ENCODE measurements at places on chromosomes 11 and 22.

- DNase-seq: no peak
These were observed 5.6 kb downstream of the NECTIN1 start for GRCh38 chr11:119723243-119723951.

- no peak for DNase-seq
These were observed 162.6 kb downstream of the KIF18A start for GRCh38 chr11:27945348-27945747.

- peak; percentile 63 for DNase-seq
These were observed 34.7 kb downstream of the USP35 start for GRCh38 chr11:78223320-78223954.

- DNase-seq: no peak
These were observed 4.6 kb upstream of the CABP7 start for GRCh38 chr22:29715240-29715639.

- DNase-seq: no peak
These were observed 47.2 kb downstream of the BUD13 start for GRCh38 chr11:116725434-116726221.

DNA sequence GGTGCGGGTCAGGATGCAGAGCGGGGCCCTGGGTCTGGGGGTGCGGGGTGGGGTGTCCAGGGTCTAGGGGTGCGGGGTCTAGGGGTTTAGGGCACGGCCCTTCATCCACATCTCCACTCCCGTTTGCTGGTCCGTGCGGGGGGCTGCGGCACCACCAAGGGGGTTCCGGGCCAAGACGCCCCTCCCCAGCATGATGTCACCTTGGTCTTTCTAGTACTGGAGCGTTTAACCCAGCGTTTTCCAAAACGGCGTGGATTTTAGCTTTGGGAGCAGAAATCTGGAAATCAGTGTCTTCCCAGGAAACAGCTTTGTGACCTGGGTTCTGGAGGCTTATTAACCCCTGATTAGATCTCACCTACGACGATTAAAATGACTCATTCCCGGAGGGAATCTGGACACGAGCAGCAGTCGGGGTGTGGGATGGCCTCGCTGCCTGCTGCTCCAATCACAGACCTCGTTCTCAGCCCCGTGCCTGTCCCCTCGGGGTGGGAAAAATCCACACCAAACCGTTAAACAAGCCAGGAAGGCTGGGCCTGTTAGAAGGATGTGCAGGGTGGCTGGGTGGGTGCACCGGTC is 759 bp downstream of the AP2A2 start:
- DNase-seq: peak; percentile 58

DNA sequence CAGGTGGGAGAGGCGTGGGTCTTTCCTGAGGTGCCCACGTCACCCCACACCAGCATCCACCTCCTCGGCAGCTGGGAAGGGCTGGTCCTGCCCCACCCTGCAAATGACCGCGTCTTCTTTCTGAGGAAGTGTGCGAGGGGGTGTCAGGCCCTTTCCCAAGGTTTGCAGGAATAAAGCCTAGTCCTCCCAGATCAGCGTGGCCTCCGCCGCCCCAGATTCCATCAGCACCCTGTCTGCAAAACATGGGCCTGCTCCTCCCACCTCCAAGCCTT is 14.4 kb upstream of the SLC39A13 start:
- DNase-seq: peak; percentile 45

GRCh38 chr11:123976770-123977560 is 616 bp downstream of the OR10S1 start:
- no peak for DNase-seq

GRCh38 chr11:106553304-106553703 is 465.0 kb downstream of the GUCY1A2 start:
- no peak for DNase-seq

DNA sequence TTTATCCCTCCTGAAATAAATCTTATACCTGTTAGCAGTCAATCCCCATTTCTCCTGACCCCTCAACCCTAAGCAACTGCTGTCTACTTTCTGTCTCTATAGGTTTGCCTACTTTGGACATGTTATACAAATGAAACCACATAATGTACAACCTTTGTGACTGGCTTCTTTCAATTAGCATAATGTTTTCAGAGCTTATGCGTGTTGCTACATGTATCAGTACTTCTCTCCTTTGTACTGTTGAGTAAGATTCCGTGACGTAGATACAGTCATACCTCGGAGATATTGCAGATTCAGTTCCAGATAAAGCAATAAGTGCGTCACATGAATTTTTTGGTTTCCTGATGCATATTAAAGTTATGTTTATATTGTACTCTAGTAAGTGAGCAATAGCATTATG is 127.3 kb downstream of the MORC2 start:
- no peak for DNase-seq

DNA sequence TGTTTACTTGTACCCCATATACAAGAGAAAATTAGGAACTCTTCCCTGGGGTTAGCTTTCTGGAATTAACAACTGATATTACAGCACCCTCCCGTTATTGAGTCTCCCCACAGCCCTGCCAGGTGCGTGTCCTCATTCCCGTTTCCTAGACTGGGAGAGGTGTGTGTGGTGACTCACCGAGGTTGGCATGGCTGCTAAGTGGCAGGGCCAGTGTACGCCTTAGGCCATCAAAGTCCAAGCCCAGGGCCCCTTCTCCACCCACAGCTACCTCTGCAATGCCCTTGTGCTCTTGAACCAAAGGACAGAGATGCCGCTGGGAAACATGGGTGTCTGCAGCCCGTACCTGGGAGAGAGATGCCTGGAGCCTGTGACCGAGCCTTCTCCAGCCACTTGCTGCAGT is 12.3 kb downstream of the IFT27 start:
- no peak for DNase-seq

DNA sequence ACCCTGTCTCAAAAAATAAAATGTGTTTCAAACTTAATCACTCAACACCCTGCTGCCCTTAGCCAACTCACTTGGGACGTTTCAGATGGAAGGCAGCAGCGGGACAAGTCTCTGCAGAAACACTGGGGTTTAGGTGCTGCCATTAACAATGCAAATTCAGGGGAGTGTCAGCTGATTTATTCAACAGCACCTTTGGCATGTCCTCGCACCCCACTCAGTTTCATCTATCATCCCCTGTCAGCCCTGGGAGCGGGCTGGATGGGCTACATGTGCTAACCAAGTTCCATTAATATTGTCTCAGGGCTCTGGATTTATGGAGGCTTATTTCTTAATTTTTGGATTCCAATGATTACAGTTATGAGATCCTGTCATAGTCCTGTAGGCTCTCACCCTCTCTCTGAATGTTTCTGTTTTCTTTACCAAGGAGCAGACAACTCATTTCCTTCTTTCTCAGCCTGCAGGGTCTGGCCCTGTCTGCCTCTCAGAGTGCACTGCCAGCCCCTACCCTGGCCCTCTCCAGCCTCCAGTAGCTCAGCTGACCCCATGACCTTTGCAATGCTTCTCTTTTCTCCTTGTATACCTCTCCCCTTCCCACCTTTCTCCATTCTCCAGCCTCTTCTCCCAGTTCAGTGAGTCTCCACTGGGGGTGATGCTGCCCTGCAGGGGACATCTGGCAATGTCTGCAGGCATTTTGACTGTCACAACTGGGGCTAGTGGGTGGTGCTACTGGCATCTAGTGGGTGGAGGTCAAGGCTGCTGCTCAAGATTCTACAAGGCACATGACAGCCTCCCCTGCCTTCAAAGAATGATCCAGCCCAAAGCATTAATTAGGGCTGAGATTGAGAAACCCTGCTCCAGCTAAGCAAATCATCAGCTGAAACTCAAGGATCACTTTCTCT is 79.0 kb downstream of the APIP start:
- DNase-seq: no peak

DNA sequence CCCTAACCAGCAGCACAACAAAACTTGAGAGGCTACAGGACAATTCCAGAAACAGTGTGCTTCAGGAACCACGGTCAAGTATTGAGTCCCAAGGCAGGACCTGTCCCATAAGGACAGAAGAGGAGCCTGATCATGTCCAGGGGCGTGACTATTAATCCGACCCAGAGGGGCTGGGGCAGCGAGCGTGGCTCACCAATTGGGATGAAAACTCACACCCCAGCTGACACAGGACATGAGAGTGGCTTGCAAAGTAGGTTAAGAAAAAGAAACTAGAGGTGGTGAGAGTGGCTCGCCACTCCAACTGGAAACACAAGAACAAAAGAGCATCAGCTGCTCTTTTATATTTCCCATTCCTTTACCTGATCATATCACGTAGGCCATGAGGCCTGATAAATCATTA is 16.0 kb upstream of the FEZ1 start:
- DNase-seq: no peak

DNA sequence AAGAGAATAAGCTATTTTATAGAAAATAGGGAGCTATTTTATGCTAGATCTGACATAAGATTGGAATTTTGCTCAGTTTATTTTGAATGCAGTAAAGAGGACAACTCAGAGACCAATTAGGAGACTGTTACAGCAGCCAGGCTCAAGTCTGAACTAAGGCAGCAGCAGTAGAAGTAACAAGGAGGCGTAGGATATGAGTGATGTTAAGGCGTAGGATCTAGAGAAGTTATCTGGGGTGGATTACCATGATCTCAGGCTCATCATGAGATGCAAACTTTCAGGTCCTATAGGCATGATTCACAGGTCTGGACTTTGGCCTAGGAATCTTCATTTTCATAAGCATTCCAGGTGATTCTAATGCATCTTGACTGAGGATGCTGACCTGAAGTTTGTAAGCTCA is 108.9 kb upstream of the BLID start:
- no peak for DNase-seq

GRCh38 chr11:128846985-128847384 is 20.1 kb downstream of the KCNJ1 start:
- no peak for DNase-seq

DNA sequence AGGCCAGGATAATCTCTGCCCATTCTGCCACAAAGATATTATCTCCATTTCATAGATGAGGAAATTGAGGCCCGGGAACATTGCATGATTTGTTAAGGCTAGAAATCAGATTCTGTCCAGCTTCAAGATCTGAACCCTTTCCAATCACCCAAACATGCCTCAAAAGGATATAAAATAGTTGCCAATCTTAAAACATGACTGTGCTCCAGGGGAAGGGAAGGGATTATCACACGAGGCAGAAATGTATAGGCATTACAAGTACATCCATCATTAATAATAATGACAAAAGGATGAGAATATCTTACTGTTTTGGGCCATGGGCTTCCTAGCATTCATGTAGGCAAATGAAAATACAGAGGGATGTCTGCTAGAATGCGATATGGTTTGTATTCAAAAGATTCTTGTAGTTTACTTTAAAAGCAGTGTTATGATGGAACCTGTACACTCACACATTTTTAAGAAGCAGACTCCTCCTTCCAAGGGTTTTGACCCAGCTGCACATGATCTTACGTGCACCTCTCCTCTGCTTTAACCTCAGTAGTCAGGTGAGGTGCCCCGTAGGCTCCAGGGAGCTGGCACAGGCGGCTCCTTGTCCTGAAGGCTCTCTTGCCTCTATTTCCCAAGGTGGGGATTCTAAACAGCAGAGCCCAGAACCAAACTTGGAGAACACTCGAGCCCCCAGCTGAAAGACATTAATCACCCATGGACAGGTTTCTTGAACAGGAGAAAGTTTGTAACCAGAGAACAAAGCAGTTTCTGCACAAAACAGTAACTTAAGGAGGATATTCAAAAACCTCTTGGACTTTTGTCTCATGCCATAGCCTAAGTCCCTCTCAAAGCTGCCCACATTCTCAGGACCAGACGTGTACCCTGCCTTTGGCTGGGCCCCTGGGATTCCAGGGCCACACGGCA is 36.0 kb downstream of the PARVA start:
- no peak for DNase-seq

DNA sequence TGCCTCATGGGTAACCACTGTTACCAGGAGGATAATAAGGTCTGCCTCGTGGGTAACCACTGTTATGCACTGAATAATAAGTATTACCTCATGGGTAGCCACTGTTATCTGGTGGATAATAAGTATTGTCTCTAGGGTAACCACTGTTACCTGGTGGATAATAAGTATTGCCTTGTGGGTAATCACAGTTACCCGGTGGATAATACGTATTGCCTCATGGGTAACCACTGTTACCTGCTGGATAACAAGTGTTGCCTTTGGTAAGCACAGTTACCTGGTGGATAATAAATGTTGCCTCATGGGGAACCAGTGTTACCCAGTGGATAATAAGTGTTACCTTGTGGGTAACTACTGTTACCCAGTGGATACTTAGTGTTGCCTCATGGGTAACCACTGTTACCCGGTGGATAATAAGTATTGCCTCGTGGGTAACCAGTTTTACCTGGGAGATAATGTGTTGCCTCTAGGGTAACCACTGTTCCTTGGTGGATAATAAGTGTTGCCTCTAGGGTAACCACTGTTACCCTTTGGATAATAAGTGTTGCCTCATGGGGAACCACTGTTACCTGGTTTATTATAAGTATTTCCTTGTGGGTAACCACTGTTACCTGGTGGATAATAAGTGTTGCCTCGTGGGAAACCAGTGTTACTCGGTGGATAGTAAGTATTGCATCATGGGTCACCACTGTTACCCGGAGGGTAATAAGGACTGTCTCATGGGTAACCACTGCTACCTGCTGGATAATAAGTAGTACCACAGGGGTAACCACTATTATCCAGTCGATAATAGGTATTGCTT is 10.6 kb upstream of the NXPE4 start:
- DNase-seq: no peak

DNA sequence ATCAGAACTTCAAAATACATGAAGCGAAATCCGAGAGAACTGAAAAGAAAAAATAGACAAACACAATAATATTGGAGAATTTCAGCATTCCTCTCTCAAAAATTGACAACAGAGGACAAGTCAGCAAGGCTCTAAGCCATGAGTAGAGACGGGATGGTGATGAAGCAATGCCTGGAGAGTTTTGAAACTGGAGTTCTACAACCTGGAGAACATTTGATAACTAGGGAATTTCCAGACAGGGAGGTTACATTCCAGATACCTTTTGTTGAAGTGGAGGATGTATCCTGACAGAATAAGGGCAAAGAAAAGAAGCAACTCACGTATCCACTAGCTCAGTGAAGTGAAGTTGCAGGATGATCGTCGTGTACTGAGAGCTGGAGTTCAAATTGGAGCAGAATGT is 291.4 kb downstream of the CTTN start:
- no peak for DNase-seq

DNA sequence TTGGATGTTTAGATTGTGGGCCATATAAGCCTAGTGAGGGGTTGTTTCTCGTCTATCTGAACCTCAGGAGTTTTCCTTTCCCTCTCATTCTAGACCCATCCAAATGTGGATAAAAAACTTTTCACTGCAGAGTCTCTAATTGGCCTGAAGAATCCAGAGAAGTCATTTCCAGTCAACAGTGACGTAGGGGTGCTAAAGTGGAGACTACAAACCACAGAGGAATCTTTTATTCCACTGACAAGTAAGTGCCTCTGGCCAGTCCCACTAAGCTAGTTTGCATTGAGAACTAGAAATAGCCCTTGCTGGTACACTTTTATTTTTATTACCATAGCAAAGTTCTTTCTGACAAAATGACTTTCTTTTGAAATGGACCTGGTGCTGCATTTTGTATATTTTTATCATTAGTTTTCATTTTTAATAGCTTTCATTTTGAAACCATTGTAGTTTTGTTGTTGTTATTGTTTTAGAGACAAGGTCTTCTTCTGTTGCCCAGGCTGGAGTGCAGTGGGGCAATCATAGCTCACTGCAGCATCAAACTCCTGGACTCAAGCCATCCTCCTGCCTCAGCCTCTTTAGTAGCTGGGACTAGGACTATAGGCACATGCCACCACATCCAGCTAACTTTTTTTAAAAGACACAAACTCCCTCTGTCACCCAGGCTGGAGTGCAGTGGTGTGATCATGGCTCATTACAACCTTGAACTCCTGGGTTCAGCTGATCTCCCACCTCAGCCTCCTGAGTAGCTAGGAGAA is 14.6 kb upstream of the PHLDB1 start:
- DNase-seq: no peak
